IMR-90 (cell line): ENCODE measurements at places on chromosomes 7 and 10. TPM values are rescaled to one million over a fixed set of nuclear protein-coding genes. Genes with fewer than 3 reads are reported as not detected.

Gene CSTF2T
- 5.4 and 7.2 TPM in 2 replicates for polyA plus RNA-seq

Gene ZCWPW1
- 0.76 and 1.3 TPM in 2 replicates for polyA plus RNA-seq

Gene OR2A12
- polyA plus RNA-seq: not detected in 2 replicates

Gene KLF14
- 0.05 and 0.07 TPM in 2 replicates for polyA plus RNA-seq

Gene FLNC
- 154 and 167 TPM in 2 replicates for polyA plus RNA-seq

Gene TMEM178B
- 0.05 and 0.06 TPM in 2 replicates for polyA plus RNA-seq

Gene AIFM2
- 4.5 and 4.6 TPM in 2 replicates for polyA plus RNA-seq
